ENCODE measurements at places on chromosomes 5 and 9.

GRCh38 chr9:93288341-93288740 is 104.4 kb downstream of the WNK2 start:
- DNase-seq: peak; percentile 68

- DNase-seq: peak; percentile 56
Measured at GRCh38 chr5:138610918-138611677, 35.9 kb upstream of the HSPA9 start.

GRCh38 chr9:134029248-134030226 is 4.3 kb downstream of the BRD3OS start:
- no peak for DNase-seq

DNA sequence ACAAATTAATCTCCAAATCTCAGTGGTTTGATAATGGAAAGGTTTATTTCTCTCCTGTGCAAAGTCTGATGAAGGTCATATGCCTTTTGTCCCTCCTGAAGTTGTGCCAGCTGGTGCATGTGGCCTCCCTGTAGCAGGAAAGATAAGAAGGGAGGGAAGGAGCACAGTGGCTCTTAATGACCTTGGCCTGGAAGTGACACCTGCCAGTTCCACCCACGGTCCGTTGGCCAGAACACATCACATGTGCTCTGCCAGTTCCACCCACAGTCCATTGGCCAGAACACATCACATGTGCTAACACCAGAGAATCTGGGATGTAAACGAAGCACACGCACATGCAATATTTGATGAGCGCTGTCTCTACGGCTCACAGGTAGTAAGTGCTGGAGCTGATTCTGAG is 130.9 kb downstream of the DOCK2 start:
- DNase-seq: no peak

DNA sequence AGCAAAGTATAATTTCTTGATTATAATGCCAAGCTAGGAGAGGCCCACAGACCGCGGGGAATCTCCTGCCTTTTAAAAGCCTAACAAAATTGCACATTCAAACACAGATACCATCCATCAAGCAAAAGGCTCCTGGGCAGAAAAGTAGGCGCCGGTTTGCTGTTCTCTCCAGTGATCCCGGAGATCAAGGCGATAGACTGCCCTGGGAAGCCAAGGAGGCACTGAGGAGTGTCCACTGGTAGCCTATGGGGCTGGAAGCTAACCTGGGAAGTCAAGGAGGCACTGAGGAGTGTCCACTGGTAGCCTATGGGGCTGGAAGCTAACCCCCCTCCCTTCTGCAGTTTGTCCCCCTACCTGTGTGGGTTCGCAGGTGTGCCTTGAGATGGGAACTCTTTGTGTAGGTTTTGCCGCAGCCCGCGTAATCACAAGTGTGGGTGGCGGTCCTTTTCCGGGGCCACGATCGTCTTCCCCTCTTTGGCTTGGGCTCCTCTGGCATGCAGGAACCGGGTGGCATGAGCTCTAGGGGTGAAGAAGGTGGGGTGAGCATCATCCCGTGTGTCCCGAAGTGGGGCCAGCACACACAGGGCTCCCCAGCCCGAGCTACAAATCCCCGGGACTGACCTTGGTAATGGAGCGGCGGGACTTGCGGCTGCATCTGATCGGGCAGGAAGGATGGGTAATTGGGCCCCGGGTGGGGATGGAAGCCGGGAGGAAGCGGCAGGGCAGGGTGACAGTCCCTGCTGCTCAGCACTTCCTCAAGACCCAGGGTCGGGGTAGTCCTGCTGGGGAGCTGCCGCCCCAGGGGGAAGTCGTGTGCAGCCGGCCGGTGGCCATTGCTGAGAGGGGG is 2.7 kb downstream of the KLF4 start:
- DNase-seq: no peak

- DNase-seq: no peak
Measured at GRCh38 chr9:123422635-123423310, 66.8 kb downstream of the CRB2 start.

DNA sequence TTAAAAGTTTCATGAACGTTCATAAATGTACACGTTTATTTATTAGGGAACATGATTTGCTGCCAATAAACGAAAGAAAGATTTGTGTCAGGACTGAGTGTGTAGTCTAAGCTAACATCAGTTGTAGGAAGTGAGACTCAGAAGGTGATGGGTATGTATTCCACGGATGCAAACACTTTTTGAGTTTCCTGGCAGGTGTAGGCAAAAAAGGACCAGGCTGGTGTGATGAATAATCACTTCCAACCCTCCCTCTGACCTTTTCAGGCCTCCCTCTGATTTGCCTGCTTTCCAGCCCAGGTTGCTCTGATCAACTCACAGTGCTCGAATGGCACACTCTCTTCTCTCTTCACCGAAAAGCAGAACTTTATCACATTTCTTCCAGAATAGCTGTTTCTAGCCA is 51.8 kb downstream of the BASP1 start:
- no peak for DNase-seq

DNA sequence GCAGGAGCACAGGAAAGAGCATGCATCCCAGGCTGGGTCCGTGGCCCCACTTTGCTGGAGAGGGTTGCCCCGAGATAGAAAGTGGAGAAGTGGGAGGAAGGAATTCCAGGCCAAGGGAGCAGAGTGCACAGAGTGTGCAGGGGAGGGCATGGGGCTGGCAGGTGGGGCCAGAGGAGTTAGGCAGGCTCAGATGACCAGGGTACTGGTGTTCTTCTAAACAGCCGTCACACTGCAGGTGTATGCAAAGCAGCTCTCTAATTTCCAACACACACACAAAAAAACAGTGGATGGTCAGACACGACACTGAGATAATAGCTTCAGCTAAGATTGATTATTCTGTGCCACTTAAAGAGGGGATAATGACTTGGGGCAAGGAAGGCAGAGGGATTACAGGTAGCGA is 212.2 kb downstream of the MTRR start:
- DNase-seq: no peak

DNA sequence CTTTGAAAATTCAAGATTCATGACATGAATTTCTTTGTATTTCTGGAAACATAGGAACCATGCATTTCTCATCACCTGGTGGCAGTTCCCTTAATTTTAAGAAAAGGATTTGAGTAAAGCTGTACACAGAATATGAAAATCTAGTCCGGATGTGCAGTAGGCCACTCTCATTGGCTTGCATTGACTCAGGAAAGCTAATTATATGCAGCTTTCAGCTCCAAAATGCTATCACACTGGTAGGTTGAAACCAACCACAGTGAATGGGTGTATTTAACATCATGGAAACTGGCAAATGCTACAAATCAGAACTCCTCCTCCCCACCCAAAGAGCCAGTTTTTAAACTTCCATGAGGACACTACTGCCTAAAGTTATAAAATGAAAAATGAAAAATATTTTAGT is 161.6 kb upstream of the FBXL17 start:
- DNase-seq: no peak
